ENCODE measurements at places on chromosomes 2 and 18.

DNA sequence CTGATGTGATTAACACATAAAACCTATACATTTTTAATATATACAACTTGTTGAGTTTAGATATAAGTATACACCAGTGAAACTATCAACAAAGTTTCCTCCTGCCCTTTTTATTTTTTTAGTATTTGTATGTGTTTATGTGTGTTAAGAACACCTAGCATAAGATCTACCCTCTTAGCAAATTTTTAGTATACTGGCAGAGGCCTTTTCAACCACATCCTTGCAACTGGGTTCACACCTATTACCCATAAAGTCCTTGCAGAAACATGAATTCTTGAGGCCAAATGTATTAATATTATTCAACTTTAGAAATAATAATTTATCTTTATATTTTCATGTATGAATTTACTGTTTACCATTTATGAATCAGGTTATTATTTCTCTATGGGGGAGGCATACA lies 119.7 kb upstream of the CRIM1 start:
- no peak for DNase-seq

DNA sequence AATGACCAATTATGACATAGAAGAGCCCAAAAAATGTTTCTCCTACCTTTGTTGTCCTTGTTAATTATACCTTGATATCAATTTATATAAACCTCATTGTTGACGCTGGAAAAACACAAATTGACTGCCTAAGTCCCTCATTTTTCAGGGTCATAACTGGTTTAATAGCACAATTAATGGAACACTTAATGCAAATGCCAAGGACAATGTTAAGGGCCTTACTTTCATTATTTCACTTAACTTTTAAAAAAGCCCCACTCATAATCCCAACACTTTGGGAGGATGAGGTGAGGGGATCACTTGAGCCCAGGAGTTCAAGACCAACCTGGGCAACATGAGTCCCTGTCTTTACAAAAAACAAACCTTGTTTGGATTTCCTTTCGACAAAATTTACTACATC lies 3.5 kb upstream of the STPG4 start:
- DNase-seq = no peak

DNA sequence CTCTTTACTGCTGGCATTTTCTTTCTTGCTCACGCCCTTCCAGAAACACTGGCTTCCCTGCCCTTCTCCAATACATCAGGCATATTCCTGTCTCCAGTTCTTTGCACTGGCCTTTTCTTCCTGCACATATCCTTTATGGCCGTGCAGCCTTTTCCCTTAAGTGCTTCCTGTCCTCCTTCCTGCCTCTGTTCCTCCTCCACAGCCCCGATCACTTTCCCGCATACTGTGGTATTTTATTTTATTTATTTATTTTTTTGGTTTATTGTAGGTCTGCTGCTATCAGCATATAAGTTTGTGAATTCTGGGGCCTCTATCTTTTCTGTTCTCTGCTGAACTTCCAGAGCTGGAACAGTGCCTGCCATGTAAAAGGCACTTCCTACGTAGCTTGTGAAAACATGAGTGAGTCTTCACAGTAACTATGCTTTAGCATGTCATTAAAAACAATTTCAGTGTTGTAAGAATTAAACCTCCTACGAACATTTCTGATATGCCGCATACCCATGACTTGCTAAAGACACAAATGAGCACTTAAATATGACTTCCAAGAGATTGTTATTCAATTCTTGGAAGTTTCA lies 289.1 kb downstream of the TRIB2 start:
- no peak for DNase-seq

GRCh38 chr2:172834881-172835280 lies 99.2 kb downstream of the RAPGEF4 start:
- DNase-seq = no peak

DNA sequence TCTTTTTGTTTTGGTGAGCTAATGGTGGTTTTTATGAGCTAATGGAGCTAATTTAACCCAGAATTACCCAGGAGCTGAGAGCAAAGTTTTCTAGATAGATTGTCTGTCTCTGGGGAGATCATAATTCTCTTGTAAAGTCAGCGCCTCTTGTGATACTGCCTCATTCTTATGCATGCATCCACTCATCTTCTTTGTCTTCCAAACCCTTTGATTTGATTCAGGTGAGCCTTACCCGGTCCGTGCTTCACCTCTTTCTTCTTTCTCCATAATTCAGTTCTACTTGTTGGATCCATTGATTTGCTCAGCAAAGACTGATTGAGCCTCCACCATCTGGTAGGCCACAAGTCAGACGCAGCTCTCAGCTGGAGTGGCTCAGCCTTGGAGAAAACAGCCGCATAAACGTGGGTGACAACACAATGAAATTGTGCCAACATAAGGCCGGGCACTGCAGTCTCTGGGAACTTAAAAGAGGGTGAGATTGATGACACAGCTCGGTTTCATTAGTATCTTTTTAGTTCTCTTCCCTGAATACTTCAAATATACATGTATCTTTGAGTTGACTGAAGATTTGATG lies 158.5 kb upstream of the SH3BP4 start:
- DNase-seq = no peak

DNA sequence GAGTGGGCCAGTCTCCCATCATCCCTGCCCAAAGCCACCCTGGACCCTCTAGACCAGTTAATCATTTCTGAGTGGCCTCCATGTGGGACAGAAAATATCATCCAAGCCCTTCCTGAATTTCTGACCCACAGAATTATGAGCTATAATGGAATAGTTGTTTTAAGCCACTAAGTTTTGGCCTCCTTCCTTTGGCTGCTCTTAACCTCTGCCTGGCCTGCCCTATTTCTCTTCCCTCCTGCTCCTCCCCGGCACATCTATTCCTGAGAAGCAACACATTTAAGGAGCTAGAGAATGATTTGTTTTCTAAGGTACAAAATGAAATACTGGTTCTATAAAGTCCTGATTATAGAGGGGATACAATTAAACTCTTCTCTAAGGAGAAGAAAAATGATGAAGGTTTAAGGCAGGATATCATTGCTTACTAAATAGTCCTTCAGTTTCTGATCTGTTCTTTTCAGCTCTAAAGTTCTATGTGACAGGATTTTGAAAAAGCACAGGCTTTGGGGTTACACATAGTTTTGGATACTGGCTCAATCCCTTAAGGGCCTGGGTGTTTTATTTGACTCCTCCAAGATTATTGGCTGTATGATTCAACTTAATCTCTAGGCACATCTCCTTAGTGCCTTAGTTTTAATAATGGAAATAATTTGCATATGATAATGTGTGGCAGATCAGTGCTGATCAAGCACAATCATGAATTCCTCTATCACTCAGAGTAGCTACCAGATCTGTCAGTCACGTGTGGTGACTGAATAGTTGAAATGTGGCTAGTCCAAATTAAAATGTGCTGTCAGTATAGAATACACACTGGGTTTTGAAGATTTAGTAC lies 240.3 kb downstream of the VAPA start:
- no peak for DNase-seq

GRCh38 chr18:26479681-26480079 lies 68.7 kb downstream of the KCTD1 start:
- DNase-seq = no peak

Measured in HFF-Myc (cell line).